ENCODE measurements at places on chromosomes 7 and 10. TPM values are rescaled to one million over a fixed set of nuclear protein-coding genes. Genes with fewer than 3 reads are reported as not detected.

DNA sequence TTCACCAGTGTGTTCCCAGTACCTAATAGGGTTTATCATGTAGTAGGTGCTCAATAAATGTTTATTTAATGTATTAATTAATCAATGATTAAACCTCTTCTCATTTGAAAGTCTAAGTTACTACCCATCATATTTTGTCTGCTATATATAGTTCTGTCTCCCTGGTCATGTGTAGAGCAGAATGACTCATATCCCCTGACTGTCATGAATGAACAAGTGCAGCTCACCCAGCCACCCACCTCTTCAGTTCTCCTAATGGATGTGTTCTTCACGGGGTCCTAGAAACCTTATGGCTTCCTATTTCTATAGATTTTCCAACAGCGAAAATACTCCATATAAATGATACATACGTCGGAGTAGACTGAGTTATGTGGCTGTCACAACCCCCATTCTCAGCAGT, 64.5 kb downstream of the HIF1AN start:
- H3K4me3 ChIP-seq: no peak overlapping the region
- no peak overlapping the region for H3K27ac ChIP-seq
- no peak for DNase-seq

Gene SVIL
- total RNA-seq: 1,164 TPM

Gene ORAI2
- 2.2 TPM for total RNA-seq

GRCh38 chr7:97008275-97008917, 3.0 kb downstream of the DLX6 start:
- H3K4me1 ChIP-seq: peaks cover 9% of the 10 kb centered on the region
- no peaks in the 10 kb centered on the region for H3K36me3 ChIP-seq
- no peak overlapping the region for H3K27ac ChIP-seq
- no peak for DNase-seq

DNA sequence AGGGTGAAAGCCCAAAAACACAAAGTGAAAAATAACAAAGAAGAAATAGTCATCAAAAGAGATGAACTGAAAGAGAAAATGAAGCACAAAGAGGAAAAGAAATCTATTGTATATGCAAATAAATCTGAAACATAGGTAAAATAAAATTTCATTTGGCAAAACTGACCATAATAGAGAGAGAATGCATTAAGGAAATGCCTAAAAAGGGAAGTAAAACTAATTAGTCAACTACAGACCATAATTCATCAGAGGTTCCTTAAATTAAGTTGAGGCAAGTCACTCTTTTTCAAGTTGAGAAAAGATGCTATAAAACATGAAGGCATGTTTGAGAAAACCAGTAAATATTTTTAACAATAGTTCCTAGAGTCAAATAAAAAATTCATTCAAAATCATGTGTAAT, 233.3 kb downstream of the LRRN3 start:
- no peaks in the 10 kb centered on the region for H3K27me3 ChIP-seq
- H3K4me1 ChIP-seq: no peaks in the 10 kb centered on the region
- H3K36me3 ChIP-seq: no peaks in the 10 kb centered on the region
- H3K4me3 ChIP-seq: no peak overlapping the region
- DNase-seq: no peak

Gene UCMA
- total RNA-seq: not detected

Gene BBIP1
- total RNA-seq: 15.3 TPM

Gene CYP3A4
- 0.71 TPM for total RNA-seq

- no peaks in the 10 kb centered on the region for H3K36me3 ChIP-seq
- H3K4me1 ChIP-seq: peaks cover 60% of the 10 kb centered on the region
- H3K4me3 ChIP-seq: no peak overlapping the region
- H3K27ac ChIP-seq: peak overlapping the region; percentile 88
Measured at GRCh38 chr10:110818311-110819256, 53.1 kb upstream of the PDCD4 start.

DNA sequence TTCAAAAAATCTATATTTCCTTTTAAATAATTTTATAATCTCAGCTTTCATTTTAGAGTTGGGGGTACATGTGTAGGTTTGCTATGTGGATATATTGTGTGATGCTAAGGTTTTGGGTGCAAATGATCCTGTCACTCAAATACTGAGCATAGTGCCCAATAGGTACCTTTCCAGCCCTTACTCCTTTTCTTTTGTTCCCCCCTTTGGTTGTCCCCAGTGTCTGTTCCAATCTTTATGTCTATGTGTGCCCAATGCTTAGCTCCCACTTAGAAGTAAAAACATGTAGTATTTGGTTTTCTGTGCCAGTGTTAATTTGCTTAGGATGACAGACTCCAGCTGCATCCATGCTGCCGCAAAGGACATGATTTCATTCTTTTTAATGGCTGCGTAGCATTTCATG, 103.6 kb downstream of the ZEB1 start:
- peaks cover 77% of the 10 kb centered on the region for H3K4me1 ChIP-seq
- H3K4me3 ChIP-seq: no peak overlapping the region
- no peaks in the 10 kb centered on the region for H3K36me3 ChIP-seq
- no peak overlapping the region for H3K27ac ChIP-seq
- no peaks in the 10 kb centered on the region for H3K27me3 ChIP-seq

DNA sequence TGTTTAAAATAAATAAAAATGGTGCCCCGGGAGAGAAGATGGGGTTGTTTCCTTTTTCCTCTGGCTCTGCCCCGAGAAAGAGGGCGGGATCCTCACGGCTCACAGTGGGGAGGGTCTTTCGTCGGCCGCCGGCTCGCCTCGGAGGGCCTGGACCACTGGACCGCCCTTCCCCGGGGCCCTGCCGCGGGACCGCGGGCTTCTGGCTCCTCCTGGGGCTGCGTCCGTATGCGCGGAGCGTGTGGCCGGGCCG, 3.5 kb upstream of the IGF2BP3 start:
- H3K27me3 ChIP-seq: peaks cover 100% of the 10 kb centered on the region
- peaks cover 17% of the 10 kb centered on the region for H3K4me1 ChIP-seq
- peak overlapping the region; percentile 34 for H3K4me3 ChIP-seq
- no peak for DNase-seq
- no peak overlapping the region for H3K27ac ChIP-seq
- no peaks in the 10 kb centered on the region for H3K36me3 ChIP-seq

Gene CYREN
- 11.8 TPM for total RNA-seq

Gene ASNS
- total RNA-seq: 0.88 TPM

Gene TDRD1
- not detected for total RNA-seq

GRCh38 chr10:77428691-77429395, 208.8 kb downstream of the KCNMA1 start:
- H3K27me3 ChIP-seq: no peaks in the 10 kb centered on the region
- DNase-seq: peak; percentile 64

Gene CDH23
- 0.53 TPM for total RNA-seq

Gene RBP4
- 3.8 TPM for total RNA-seq

GRCh38 chr7:84256571-84256971, 62.0 kb upstream of the SEMA3A start:
- H3K27ac ChIP-seq: no peak overlapping the region
- H3K27me3 ChIP-seq: no peaks in the 10 kb centered on the region
- no peaks in the 10 kb centered on the region for H3K4me1 ChIP-seq

GRCh38 chr7:86920154-86920553, 139.3 kb downstream of the ELAPOR2 start:
- DNase-seq: no peak
- H3K27ac ChIP-seq: no peak overlapping the region
- H3K36me3 ChIP-seq: no peaks in the 10 kb centered on the region
- H3K4me1 ChIP-seq: no peaks in the 10 kb centered on the region

DNA sequence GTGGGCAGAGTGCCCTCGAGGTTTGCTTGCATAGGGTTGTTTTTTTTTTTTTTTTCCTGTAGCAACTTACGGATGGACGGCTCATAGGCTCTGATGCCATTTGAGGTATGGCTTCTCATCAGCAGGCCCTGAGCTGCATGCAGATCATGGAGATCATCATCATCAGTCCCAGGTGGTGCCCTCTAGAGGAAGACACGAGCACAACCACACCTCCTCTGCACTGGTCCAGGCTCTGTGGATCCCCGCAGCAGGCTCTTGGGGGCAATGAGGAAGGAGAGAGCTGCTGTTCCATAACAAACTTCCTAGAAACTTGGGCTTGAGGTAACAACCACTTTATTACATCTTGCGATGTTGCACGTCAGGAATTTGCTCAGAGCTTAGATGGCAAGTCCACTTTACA, 132.7 kb upstream of the CXCL12 start:
- no peak for DNase-seq
- H3K4me1 ChIP-seq: no peaks in the 10 kb centered on the region
- no peaks in the 10 kb centered on the region for H3K27me3 ChIP-seq
- no peak overlapping the region for H3K4me3 ChIP-seq

GRCh38 chr7:94400643-94401427, 6.1 kb downstream of the COL1A2 start:
- no peak overlapping the region for H3K4me3 ChIP-seq
- no peak for DNase-seq
- H3K36me3 ChIP-seq: no peaks in the 10 kb centered on the region
- H3K27ac ChIP-seq: peak overlapping the region; percentile 1

- no peaks in the 10 kb centered on the region for H3K36me3 ChIP-seq
- no peak for DNase-seq
- H3K27me3 ChIP-seq: no peaks in the 10 kb centered on the region
- H3K4me1 ChIP-seq: peaks cover 10% of the 10 kb centered on the region
Measured at GRCh38 chr7:90701021-90701420, 104.9 kb downstream of the CDK14 start.

GRCh38 chr7:150901160-150902035, 49.1 kb downstream of the AOC1 start:
- H3K36me3 ChIP-seq: no peaks in the 10 kb centered on the region
- no peak overlapping the region for H3K4me3 ChIP-seq
- H3K27ac ChIP-seq: no peak overlapping the region
- peaks cover 11% of the 10 kb centered on the region for H3K4me1 ChIP-seq

DNA sequence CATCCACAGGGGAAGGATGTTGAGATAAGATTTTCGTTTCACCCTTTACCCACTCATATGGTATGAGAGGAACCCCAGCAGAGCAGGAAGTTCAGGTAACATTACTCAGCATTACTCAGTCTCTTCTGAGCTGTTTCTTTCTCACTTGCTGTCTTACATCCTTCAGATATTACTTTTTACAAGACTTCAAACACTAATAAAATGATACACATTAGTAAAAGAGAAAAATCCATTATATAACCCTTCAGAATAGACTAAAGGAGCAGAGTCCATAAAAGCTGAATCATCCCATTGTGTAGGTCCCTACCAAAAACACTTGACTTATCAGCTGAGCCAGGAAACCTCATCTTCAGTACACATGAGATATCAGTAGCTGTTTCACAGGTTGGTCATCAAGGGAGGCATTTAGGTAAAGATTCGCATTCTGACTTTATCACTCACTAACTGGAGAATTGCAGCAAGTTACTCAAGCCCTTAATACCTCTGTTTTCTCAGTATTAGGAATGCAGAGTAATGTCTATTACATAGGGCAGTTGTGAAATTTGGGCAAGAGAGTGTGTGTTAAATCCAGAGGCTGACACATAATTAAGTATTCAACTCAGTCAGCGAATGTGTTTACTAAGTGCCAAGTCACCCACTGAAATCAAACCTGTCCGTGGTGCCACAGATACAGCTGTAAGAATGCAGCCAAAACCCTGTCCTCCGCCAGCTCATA, 44.7 kb downstream of the KLF6 start:
- H3K4me1 ChIP-seq: peaks cover 2% of the 10 kb centered on the region
- H3K27ac ChIP-seq: peak overlapping the region; percentile 38
- H3K36me3 ChIP-seq: no peaks in the 10 kb centered on the region
- H3K27me3 ChIP-seq: no peaks in the 10 kb centered on the region

DNA sequence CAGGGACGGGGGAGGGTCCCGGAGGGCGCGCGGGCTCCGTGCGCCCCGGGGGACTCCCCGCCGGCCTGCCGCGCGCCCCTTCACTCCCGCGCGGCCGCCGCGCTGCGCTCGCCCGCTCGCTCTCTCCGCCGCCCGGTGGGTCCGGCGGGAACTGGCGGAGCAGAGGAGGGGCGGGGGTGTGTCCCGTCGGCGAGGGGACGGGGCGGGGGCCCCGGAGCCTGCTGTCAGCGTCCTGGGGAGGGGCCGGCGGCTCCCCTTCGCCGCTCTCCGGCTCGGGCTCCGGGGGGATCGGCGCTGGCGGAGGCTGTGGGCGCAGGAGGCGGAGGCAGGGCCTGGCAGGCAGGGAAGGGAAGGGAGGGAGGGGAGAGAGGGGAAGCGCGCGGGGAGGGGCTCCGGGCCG, at the start of gene SH3PXD2A:
Gene SH3PXD2A, minus strand, starts transcription at position 153 of the 400 bp plus-strand sequence. CDS start 310 bp downstream, outside the sequence.
- H3K27me3 ChIP-seq: no peaks in the 10 kb centered on the region
- peak within 1 kb of the TSS; percentile 58 for H3K4me3 ChIP-seq

All from gastrocnemius medialis (tissue), 4 donors.